Lung (tissue), 17 donors: ENCODE measurements at places on chromosomes 4 and X. TPM values are rescaled to one million over a fixed set of nuclear protein-coding genes. Genes with fewer than 3 reads are reported as not detected.

The DNAAF6 gene
- total RNA-seq = 4.9 TPM

The ASB9 gene
- 3.7 TPM for total RNA-seq

The IL13RA1 gene
- 64.0 TPM for total RNA-seq

The GLUD2 gene
- 2.5 TPM for total RNA-seq

The GABRG1 gene
- 0.23 TPM for total RNA-seq

The HEPH gene
- 21.1 TPM for total RNA-seq

The RAB39B gene
- total RNA-seq = 0.63 TPM

The CXCL6 gene
- total RNA-seq = 6.5 TPM

The FATE1 gene
- total RNA-seq = 0.37 TPM

The HOPX gene
- 450 TPM for total RNA-seq

The L1CAM gene
- 0.83 TPM for total RNA-seq

GRCh38 chr4:100574607-100575006, 56.8 kb upstream of the EMCN start:
- H3K4me3 ChIP-seq = no peak overlapping the region
- DNase-seq = no peak
- no peaks in the 10 kb centered on the region for H3K4me1 ChIP-seq
- H3K27me3 ChIP-seq = no peaks in the 10 kb centered on the region
- H3K36me3 ChIP-seq = no peaks in the 10 kb centered on the region
- H3K27ac ChIP-seq = no peak overlapping the region

DNA sequence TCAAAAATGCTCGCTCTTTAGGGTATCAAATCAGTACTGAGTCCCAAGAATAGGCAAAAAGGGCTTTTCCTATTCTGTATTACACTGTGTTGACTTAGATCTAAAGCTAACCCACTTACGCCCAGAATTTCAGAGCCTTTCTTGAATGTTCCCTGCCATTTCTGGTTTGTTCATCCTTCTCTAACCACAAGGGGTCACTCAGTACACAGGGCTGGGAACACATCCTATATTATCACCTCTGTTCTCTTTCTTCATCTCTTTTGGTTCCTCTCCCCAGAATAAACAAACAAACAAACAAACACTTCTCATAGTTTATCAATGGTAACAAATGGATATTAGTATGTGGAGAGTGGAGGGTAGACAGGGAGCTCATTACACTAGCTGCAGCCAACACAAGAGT, 25.5 kb upstream of the MORC4 start:
- peaks cover 29% of the 10 kb centered on the region for H3K27me3 ChIP-seq
- H3K27ac ChIP-seq = no peak overlapping the region
- DNase-seq = no peak
- no peak overlapping the region for H3K4me3 ChIP-seq
- no peaks in the 10 kb centered on the region for H3K36me3 ChIP-seq

GRCh38 chr4:5361968-5362367, 310.7 kb downstream of the STK32B start:
- H3K27ac ChIP-seq = no peak overlapping the region
- no peaks in the 10 kb centered on the region for H3K27me3 ChIP-seq
- H3K36me3 ChIP-seq = no peaks in the 10 kb centered on the region
- no peaks in the 10 kb centered on the region for H3K4me1 ChIP-seq

- H3K4me3 ChIP-seq = no peak overlapping the region
- H3K27me3 ChIP-seq = no peaks in the 10 kb centered on the region
- H3K27ac ChIP-seq = no peak overlapping the region
- H3K4me1 ChIP-seq = no peaks in the 10 kb centered on the region
Measured at GRCh38 chr4:111475666-111476065, 669.6 kb upstream of the FAM241A start.

DNA sequence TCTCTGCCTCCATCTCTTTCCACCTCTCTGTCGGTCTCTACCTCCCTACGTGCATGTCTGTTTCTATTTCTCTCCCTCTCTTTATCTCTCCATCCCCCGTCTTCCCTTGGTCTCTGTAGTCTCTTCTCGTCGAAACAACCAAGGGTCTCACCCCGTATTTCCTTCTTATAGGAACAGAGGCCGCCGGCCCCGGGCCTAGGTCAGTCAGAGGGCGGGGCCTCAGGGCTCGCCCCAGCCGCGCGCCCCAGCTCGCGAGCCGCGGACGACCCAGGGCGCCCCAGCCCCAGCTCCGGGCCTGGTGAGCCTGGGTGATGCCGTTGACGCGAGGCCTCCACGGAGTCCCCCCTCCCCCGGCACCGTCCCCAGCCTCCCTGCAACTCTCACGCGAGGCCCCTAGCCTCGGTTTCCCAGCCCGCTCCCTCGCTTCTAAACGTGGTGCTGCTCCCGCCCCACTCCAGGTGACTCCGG, 6.6 kb downstream of the TIMM17B start:
- peaks cover 3% of the 10 kb centered on the region for H3K36me3 ChIP-seq
- peak overlapping the region; percentile 36 for H3K4me3 ChIP-seq
- H3K27ac ChIP-seq = peak overlapping the region; percentile 5
- H3K27me3 ChIP-seq = no peaks in the 10 kb centered on the region
- peak; percentile 11 for DNase-seq
- H3K4me1 ChIP-seq = no peaks in the 10 kb centered on the region

DNA sequence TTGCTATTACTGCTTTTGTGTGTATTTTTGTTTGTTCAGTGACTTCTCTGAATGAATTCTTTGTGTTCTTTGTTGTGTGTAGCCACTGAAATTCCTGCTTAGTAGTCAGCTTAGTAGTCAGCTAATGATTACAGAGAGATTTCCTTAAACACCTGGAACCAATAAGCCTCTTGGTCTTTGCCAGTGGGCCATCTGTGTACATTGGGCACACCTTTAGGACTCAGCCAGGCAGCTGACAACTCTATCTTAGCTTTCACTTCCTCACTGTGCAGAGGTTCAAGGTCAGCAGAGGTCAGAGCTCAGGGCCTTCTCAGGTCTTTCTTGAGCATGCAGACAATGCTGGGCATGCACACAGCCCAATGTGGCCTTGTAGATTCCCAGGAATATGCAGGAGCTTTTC, 59.3 kb downstream of the RWDD4 start:
- no peak overlapping the region for H3K4me3 ChIP-seq
- no peaks in the 10 kb centered on the region for H3K4me1 ChIP-seq
- H3K27ac ChIP-seq = no peak overlapping the region
- no peaks in the 10 kb centered on the region for H3K36me3 ChIP-seq

DNA sequence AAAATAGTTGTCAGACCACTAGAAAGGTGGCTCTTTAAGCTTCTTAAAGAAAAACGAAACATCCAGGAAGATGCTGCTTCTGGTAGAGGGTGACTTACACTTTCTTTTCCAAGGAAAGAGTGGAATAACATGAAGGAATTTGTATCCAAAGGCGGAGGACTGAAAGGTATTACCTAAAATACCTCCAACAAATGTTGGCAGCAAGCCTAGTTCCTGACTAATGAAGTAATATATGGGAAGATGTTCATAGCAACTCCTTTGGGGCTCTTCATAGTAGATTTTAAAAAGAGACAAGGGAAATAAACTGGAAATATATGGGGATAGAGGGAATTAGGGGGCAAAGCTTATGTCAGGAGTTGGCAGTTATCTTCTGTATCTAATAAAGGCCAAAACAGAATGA, 116.2 kb downstream of the AASDH start:
- no peak overlapping the region for H3K4me3 ChIP-seq
- no peak for DNase-seq
- no peaks in the 10 kb centered on the region for H3K27me3 ChIP-seq
- no peak overlapping the region for H3K27ac ChIP-seq
- H3K36me3 ChIP-seq = no peaks in the 10 kb centered on the region
- no peaks in the 10 kb centered on the region for H3K4me1 ChIP-seq

DNA sequence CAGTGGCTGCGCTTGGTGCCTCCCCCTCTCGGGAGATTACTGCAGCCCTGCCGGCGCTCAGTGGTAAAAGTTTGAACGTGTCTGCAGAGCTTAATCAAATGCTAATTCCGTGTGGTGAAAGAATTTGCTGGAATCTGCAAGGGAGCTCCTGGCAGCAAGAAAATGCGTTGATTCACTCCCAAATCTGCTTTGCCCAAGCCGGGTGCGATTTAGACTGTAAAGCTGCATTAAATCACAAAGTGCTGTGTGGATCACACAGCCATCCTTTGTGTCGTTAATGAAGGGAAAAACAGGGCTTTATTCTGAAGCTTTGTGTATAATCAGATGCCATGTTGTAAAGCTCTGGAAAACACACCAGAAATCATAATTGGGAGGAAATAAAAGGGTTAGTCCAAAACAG, 444.1 kb downstream of the BCOR start:
- no peaks in the 10 kb centered on the region for H3K4me1 ChIP-seq
- peak; percentile 33 for DNase-seq
- H3K27ac ChIP-seq = no peak overlapping the region
- H3K36me3 ChIP-seq = no peaks in the 10 kb centered on the region

- H3K4me1 ChIP-seq = peaks cover 36% of the 10 kb centered on the region
- H3K4me3 ChIP-seq = no peak overlapping the region
- H3K36me3 ChIP-seq = peaks cover 2% of the 10 kb centered on the region
- H3K27ac ChIP-seq = no peak overlapping the region
- peak; percentile 63 for DNase-seq
Measured at GRCh38 chrX:21958916-21959315, 18.4 kb downstream of the SMS start.

GRCh38 chr4:173415092-173415491, 16.2 kb upstream of the SCRG1 start:
- no peaks in the 10 kb centered on the region for H3K36me3 ChIP-seq
- H3K4me3 ChIP-seq = no peak overlapping the region
- no peak overlapping the region for H3K27ac ChIP-seq
- H3K27me3 ChIP-seq = no peaks in the 10 kb centered on the region
- DNase-seq = no peak

DNA sequence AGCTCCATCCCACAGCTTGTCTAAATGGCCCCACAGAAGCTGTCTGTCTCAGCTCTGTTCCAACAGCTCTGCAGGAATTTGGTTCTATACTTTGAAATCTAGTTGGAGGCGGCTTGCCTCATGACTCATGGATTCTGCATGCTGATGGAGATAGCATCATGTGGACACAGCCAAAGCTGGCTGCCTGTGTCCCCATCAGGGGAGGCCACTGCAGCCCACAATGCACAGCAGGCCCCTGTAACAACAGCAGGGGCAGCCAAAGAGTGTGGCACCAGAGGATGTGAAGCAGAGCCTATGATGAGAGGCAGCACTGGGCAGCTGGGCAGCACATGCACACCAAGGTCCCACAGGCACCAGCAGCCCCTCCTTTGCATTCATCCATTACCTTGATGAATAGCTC, 67.2 kb downstream of the DCAF12L1 start:
- no peaks in the 10 kb centered on the region for H3K36me3 ChIP-seq
- H3K4me1 ChIP-seq = no peaks in the 10 kb centered on the region
- H3K4me3 ChIP-seq = no peak overlapping the region
- no peak overlapping the region for H3K27ac ChIP-seq

DNA sequence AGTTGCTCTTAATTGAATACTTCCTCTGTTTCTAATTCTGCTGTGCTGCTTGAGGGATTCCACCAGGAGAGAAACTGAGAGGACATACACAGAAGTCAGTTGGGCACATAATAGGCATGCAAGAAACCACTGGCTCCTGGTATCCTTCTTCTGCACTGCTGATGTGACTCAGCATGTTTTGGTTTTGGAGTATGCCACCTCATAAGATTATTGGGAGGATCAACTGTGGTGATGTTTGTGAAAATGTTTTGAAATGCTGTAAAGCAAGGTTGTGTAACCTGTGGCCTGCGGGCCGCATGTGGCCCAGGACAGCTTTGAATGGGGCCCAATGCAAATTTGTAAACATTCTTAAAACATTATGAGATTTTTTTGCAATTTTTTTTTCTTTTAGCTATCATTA, 119.6 kb downstream of the GATB start:
- H3K36me3 ChIP-seq = no peaks in the 10 kb centered on the region
- no peak overlapping the region for H3K27ac ChIP-seq
- no peak overlapping the region for H3K4me3 ChIP-seq
- no peaks in the 10 kb centered on the region for H3K27me3 ChIP-seq
- DNase-seq = no peak

DNA sequence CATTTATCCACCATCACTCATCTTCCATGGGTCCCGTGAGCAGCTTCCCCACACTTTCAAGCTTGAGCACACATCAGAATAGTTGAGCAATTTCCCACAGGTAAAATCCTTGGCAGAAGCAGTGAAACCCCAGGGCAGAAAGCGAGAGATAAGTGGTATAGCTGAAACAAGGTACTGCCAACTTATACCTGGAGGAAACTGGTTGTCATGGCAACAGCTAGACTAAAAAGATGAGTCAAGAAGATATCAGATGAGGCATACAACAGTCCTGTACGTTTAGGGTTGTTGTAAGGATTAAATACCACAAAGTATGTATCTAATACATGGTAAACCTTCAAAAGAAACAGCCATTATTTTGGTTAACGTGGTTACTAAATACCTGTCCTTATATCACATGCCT, 66.9 kb upstream of the PHOX2B start:
- DNase-seq = no peak
- H3K27ac ChIP-seq = no peak overlapping the region
- H3K4me1 ChIP-seq = no peaks in the 10 kb centered on the region
- H3K4me3 ChIP-seq = no peak overlapping the region
- H3K27me3 ChIP-seq = peaks cover 12% of the 10 kb centered on the region

DNA sequence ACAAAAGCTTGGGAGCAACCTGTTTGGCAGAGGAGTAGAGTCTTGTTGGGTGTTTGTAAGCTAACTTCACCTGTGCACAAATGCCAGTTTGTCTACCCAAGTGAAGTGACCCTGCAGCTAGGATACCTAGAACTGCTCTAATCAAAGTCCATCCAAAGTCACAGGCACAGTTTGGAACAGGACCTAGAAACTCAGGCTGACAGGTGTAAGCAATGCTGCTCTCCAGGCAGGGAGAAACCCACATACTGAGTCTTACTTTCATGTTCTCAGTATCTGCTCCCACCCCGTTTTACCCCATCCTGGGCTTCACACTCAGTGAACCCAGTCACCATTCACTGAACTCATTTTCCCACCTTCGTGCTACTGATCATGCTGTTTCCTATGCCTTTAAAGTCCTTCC, 40.3 kb downstream of the MAML3 start:
- H3K36me3 ChIP-seq = no peaks in the 10 kb centered on the region
- no peaks in the 10 kb centered on the region for H3K4me1 ChIP-seq
- no peak overlapping the region for H3K27ac ChIP-seq
- no peak overlapping the region for H3K4me3 ChIP-seq

DNA sequence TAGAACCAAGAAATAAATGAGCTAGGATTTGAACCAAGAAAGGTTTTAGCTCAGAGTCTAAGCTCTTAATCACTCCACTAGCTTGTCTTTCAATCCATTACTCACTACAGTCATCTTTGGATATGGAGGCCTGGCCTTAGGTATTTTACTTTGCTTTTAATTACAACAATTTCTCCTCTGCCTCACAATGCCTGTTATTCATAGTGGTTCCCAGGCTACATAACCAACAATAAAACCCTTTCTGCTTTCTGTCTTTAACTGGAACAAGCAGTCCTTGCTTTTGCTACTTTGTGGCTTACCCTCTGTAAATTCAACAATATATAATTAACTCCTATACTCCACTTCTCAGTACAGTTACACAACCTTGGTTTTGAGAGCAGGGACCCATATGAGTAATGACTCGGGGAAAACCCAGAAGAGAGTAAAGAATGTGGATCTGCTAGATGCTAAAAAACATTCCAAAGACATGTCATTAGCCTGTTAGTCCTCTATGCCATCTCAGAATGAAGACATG, 94.7 kb upstream of the NAP1L5 start:
- no peak for DNase-seq
- no peaks in the 10 kb centered on the region for H3K4me1 ChIP-seq
- no peak overlapping the region for H3K4me3 ChIP-seq
- H3K27ac ChIP-seq = no peak overlapping the region
- H3K27me3 ChIP-seq = no peaks in the 10 kb centered on the region
- H3K36me3 ChIP-seq = peaks cover 5% of the 10 kb centered on the region

GRCh38 chr4:163612762-163613161, 118.3 kb downstream of the TMA16 start:
- no peak for DNase-seq
- no peaks in the 10 kb centered on the region for H3K27me3 ChIP-seq
- no peak overlapping the region for H3K4me3 ChIP-seq
- no peaks in the 10 kb centered on the region for H3K4me1 ChIP-seq

GRCh38 chr4:79915246-79915645, 157.8 kb downstream of the ANTXR2 start:
- H3K27me3 ChIP-seq = no peaks in the 10 kb centered on the region
- no peaks in the 10 kb centered on the region for H3K36me3 ChIP-seq
- H3K4me1 ChIP-seq = no peaks in the 10 kb centered on the region
- H3K4me3 ChIP-seq = no peak overlapping the region
